ENCODE measurements at places on chromosomes 16 and 17.

GRCh38 chr16:57984443-57985203 lies 13.7 kb upstream of the CNGB1 start:
- no peak for DNase-seq

DNA sequence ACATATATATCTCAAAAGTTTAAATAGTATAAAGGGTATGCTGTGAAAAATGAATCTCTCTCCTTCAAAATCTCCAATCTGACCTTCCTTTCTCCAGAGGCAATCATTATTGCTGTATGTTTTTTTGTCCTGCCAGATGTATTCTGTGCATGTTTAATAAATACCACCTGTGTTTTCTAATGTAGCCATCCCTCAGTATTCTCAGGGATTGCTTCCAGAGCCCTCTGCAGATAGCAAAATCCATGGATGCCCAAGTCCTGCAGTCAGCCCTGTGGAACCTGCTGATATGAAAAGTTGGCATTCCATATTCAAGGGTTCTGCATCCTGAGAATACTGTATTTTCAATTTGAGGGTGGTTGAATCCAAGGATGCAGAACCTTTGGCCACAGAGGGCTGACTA lies 42.9 kb downstream of the BPTF start:
- no peak for DNase-seq

DNA sequence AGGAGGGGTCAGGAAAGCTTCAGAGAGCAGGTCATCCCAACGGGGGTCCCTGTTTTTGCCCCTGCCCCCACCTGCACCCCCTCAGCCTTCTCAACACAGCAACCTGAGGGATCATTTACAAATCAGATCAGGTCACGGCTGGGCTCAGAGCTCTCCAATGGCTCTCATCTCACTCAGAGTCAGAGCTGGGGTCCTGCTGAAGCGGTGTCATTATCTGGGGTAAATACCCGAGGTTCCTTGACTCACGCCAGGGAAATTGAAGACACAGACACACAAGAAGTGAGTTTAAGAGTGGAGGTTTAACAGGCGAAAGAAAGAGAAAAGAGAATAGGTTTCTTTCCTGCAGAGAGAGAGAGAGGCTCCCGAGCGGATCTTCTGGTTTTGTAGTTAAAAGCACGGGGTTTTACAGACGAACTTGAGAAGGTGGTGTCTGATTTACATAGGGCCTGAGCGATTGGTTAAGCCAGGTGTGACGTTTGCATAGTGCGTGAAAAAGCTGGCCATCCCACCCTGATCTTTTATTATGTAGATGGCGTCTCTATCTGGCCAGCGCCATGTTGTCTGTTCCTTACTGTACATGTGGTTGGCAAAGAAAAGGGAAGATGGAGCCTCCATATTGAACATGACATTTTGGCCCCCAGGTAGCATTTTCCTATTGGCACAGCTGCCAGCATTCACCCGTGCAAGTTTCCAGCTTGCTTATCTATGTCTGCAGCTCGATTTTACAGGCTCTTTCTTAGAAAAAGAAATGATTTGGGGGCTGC lies 51.4 kb downstream of the WSB1 start:
- no peak for DNase-seq

DNA sequence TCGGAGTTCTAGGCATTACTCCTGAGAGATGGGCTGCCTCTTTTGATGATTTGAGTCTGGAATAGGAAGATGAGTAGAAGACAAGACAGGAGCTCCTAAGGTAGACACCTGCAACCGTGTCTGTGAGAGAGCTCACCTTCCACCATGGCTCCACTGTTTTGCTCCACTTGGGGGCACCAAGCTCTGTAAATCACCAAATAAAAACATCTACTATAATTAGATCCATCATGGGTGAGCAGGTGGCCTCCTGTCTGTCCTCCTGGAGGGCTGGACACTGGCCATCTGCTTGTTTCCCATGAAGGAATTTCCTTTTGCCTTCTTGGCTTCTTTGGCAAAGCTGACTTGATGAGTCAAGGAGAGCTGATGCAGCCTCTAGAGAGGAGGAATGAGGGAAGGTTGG lies 179.0 kb downstream of the HAPSTR1 start:
- DNase-seq: no peak

- DNase-seq: no peak
These were observed 11.3 kb upstream of the MLLT6 start for GRCh38 chr17:38693700-38694329.

DNA sequence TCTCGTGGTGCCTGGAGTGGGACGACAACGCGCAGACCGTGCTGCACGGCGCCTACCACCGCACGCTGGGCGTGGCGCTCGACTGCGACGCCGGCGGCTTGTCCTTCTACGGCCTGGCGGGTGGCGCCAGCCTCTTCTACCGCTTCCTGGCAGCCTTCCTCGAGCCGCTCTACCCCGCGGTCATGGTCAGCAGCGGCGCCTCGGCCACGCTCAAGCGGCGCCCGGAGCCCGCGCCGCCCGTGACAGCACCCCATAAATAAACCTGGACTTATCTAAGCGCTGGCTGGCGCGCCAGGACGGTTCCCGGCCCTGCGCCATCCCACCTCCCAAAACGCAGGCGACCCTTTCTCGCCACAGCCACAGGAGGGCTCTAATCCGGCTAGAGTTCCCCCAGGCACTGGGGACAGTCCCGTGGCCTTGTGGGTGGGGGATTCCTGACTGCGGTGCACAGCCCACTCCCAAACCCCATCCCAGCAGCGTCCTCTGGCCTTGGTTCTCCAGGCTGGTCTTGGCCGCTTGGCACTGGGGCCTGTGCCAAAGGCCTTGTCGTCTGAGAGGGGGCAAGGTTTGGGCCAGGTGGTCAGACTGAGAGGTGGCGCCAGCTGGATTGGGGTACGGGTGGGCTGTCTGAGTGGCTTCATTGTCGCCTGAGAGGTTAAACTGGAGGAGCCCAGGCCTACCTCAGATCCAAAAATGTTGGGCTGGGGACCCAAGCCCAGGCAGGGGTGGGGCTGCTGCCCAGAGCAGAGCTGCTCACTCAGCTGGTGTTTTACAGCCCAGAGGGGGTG lies 10.1 kb upstream of the SLC16A5 start:
- peak; percentile 81 for DNase-seq

- no peak for DNase-seq
These were observed 7.5 kb upstream of the C16orf95 start for GRCh38 chr16:87324411-87325275.

DNA sequence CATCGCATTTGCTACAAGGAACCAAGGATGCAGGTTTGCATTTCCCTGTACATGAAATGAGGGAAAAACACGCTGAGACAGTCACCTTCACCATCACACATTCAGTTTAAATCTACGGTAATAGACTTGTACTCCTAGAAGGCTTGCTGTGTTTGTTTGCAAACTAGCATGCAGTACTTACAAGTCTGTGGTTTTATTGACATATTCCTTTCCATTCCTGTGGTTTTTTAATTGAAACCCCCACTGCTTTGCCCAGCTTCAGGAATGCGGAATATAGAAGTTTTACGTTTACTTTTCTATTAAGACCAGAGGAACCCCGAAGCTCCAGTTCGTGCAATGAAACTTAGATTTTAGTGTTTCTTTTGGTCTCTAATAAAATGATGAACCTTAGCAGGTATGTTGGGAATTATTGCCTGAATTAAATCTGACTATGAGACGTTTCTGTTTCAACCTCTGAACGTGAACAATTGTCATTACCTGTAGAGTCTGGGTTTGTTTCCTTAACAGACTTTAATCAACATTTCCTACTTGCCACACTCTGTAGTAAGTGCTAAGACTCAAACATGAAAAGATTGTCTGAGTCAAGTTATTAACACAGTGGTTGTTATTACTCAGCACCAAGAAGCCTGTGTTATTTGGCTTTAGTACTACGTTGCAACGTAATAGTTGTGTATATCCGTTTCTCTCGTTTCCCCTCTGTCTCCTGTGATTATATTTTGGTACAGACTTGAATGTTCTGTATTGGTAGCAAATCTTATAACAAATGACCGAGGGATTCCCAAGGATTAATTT lies 793.3 kb upstream of the GOT2 start:
- DNase-seq: peak; percentile 59

- no peak for DNase-seq
These were observed 34.6 kb downstream of the KANSL1 start for GRCh38 chr17:46158323-46159296.

GRCh38 chr16:82034981-82035612 lies at the start of gene HSD17B2:
Gene HSD17B2 (plus strand): TSS chr16:82035253. CDS start chr16:82035425, 172 bp downstream.
- peak; percentile 87 for DNase-seq

DNA sequence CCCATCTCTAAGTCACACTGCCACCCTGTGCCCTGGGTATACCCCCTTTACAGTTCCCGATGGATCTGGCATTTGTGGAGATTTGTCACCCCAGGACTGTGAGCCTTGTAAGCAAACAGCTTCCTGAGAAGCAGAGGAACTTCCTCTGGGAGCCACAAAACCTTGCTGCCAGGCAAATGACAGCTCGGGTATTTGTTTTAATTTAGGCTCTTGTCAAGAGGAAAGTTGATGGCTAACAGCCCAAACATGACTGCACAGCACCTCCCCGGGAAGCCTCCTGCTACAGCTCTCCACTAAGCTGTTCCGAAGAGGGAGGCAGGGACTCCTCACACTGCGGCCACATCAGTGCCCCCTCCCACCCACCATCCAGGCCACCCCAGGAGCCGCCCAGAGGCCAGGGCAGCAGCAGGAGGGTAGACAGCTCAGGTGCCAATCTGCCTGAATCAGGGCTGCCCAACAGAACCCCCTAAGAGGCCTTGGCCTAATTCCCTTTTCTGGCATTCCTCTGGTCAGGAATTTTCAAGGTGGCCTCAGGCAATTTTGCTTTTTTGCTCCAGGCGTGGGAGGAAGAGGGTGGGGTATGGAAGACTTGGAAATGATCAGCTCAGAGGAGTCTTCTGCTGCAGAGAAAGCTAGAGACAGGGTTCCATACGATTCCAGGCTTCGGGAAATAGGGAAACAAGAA lies 2.6 kb downstream of the ABR start:
- DNase-seq: no peak

GRCh38 chr16:60739737-60740683 lies 1296.2 kb downstream of the CDH8 start:
- no peak for DNase-seq

GRCh38 chr16:85180047-85180826 lies 68.0 kb upstream of the CIBAR2 start:
- no peak for DNase-seq

GRCh38 chr17:81295676-81296381 lies 722 bp upstream of the SLC38A10 start:
- peak; percentile 88 for DNase-seq

DNA sequence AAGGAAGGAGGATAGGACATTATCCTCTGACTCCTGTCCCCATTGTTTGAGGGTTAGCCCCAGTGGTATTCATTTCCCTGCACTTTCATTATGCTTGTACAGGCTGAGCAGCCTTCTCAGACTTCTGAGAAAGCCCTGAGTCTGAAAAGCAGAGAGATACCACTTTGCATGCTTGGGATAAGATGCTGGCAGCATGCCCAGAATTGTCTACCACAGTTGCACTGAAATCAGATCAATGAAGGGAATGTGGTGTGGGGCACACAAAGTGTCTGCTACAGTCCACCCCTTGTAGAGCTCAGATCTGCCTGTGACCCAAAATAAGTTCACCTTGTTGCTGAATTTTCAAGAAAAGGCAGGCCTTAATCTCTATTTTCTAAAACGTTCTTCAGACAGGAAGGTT lies 160.6 kb downstream of the CCT6B start:
- no peak for DNase-seq

GRCh38 chr16:29148867-29149272 lies 164.0 kb downstream of the LAT start:
- no peak for DNase-seq

GRCh38 chr16:52976539-52977167 lies 76.0 kb downstream of the CHD9NB start:
- DNase-seq: peak; percentile 48

DNA sequence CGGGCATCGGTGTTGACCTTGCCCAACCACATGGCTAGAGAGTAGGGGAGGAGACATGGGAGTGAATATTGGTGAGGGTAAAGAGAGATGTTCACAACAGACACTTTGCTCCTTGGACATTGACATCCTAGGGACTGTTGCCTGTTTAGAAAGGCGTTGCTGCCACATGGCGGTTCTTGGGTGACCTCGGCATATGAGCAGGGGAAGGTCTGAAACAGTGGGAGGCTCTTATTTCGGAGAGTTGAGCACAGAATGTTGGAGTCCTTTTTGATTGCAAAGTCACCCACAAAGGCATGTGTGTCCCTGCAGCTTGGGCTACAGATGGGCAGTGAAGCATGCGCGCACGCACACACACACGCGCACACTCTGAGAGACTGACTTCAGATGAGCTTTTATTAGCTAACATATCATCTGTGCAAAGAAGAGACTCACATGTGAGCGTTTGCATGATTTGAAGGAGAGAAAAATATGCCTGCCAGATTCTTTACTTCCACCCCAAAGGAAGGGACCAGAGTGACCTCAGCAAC lies 104.4 kb downstream of the SHISA9 start:
- no peak for DNase-seq

DNA sequence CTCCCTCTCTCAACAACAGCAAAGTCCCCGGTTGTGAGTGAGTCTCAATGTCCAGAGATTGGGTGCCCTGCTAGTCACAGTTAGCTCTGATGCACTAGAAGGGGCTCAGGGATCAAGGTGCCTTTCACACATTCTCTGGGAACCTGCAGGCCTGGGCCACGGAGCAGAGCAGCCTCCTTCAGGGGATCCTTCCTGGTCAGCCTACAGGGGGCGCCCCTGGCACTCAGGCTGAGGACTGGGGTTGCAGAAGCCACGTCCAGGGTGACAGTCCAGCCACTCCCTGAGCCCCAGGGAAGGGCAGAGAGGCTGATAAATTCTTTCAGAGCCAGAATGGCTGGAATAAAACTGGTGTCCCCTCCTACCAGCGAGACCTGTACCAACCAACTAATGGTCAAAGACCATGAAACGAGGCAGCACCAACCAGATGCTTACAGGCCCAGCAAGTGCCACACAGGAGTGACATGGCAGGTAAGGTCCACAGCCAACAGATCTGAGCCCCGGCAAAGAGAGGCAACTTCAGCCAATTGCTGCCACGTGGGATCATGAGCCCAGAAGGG lies 43.5 kb downstream of the ST3GAL2 start:
- DNase-seq: peak; percentile 79

DNA sequence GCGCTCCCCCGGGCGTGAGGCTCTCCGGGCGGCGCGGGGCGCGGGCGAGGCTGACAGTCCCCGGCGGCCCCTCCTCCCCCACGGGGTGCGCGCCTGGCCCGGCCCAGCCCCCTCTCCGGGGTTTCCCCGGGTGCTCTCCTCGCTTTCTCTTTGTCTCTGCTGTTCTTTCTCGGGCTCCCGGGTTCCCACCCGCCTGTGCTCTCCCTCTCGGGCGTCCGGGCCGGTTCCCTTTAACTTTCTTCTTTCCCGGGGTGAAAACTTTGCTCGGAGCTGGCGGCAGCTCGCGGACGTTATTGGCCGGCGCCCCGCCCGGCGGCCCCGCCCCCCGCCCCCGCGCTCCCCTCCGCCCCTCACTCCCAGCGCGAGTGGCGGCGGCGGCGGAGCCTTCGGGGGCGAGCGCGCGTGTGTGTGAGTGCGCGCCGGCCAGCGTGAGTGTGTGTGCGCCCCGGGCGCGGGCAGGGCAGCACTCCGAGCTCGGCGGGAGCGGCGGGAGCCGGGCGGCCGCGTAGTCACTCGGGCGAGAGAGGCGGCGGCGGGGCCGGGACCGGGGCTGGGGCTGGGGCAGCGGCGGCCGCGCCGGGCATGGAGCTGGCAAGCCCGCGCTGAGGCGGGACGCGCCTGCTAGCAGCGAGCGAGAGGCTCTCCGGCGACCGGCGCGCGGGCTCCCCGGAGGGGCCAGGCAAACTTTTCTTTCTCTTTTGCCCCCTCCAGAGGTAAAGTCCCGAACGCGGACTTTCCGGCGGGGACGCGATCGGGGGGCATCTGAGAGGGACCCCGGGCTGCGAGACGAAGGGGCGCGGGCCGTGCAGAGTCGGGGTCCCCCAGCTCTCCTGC lies at the start of gene NTN1:
Gene NTN1, plus strand, starts transcription at position 353 of the 834 bp plus-strand sequence. CDS start 864 bp downstream, outside the sequence.
- no peak for DNase-seq
